Stimulated activated CD8-positive, alpha-beta memory T cell treated with anti-CD3 and anti-CD28 coated beads, Interleukin-12 subunit alpha, Interleukin-12 subunit beta, amount 100 ng/mL, for 4 hours (primary cell): ENCODE measurements at places on chromosomes 12 and 14.

GRCh38 chr14:92014040-92014439, 25.8 kb downstream of the TRIP11 start:
- DNase-seq: no peak

DNA sequence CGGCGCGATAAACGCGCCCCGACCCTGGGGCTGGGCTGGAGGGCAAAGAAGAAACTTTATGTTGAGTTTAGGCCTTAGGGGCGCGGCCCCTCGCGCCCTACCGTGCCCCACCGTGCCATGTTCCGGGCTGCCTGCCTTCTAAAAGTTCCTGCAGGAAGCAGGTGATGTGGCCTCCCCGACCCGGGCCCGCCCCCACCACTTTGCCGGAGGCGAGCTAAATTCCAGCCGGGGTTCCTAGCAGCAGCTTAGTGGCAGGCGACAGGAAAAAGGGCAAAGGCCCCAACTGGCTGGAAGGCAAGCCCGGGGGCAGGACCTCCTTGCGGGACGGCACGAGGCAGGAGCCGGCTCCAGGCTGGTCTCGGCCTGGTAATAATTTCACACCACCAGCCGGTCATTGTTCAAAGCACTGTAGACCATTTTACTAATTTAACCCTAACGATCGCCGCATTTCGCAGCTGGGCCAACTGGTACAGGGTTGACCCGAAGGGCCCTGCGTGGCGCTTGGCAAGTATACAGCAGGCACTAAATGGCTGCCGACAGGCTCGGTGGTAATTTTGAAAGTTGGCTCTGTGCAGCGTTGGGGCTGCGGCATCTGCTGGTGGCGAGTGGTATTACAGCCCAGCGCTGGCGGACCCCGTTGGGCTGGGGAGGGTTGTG, 895 bp upstream of the CCDC88C start:
- DNase-seq: peak; percentile 75

- no peak for DNase-seq
Observed at GRCh38 chr14:98167705-98168104, 1104.3 kb downstream of the BCL11B start.

GRCh38 chr12:5453466-5453865, 21.6 kb downstream of the NTF3 start:
- no peak for DNase-seq

DNA sequence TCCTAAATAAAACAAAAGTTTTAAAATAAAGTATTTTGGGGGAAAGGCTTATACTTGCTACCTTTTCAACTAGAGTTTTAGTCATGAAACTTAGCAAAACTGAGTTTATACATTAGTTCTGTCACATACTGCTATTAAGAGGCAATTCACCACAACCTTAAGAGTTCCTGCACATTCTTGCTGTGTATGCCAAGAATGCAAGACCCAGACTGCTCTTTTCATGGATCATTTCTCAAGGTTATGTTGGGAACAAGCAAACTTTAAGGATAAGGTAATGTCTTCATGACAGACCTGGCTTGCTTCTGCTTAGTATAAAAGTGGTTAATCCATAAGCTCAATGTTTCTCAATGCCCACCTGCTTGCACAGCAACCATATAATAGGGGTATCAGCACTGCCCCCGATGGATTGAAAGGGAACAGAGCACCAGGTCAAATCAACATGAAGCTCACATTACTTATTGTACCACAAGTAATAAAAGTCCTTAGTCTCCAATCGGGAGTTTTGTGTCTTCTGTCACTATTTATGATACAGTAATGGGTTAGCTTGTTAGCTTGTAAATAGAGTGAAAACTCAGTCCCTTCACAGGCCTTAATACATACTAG, 67.6 kb downstream of the KIF21A start:
- no peak for DNase-seq

DNA sequence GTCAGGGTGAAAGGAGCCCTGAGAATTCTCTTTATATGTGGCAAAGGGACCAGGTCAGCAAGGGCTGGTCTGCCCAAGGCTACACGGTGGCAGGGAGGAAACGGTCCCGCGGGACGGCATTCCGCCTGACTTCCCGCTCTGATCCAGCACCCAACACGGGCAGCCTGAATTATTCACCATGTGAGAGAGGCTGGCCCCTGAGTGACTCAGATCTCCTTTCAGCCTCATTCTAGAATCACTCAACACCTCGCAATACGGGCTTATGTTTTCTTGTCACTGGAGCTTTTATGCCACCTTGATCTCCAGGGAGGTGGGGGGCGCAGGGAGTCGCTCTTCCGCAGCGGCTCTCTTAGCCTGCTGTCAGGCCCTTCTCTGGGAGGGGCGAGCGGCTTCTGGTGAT, 8.5 kb downstream of the LRTM2 start:
- DNase-seq: no peak
